ENCODE measurements at places on chromosomes 1 and 21.

DNA sequence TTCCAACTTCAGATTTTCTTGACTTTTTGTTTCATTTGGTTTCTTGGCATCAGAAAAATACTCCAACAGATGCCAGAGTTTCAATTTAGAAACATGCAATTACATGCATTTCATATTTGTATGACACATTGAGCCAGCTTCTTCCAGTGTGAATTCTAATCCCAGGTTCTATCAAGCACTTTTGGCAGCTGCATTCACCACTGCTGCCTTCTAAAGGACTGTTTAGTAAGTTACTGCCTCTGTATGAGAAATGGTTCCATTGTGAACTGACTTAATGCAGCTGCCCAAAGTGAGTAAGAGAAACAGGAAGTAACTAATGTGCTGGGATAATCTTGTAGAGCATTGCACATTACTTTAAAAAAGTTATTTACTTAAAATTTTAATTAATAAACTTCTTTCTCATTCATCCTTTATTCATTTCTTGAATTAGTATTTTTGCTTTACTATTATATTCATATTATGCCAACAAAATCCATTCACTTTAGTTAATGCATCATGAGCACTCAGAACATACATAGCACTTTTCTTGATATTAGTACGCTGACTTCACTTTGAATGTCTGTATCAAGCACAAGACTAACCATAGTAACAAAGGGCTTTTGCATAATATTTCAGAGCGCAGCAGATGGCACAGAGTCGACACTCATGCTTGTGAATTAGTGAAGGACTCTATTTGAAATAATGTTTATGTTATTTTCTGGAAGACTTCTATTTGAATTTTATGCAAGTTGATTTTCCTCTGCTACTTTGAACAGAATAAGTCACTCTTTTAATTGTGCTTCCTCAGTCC, 9.8 kb downstream of the RGS18 start:
- DNase-seq: peak; percentile 45

DNA sequence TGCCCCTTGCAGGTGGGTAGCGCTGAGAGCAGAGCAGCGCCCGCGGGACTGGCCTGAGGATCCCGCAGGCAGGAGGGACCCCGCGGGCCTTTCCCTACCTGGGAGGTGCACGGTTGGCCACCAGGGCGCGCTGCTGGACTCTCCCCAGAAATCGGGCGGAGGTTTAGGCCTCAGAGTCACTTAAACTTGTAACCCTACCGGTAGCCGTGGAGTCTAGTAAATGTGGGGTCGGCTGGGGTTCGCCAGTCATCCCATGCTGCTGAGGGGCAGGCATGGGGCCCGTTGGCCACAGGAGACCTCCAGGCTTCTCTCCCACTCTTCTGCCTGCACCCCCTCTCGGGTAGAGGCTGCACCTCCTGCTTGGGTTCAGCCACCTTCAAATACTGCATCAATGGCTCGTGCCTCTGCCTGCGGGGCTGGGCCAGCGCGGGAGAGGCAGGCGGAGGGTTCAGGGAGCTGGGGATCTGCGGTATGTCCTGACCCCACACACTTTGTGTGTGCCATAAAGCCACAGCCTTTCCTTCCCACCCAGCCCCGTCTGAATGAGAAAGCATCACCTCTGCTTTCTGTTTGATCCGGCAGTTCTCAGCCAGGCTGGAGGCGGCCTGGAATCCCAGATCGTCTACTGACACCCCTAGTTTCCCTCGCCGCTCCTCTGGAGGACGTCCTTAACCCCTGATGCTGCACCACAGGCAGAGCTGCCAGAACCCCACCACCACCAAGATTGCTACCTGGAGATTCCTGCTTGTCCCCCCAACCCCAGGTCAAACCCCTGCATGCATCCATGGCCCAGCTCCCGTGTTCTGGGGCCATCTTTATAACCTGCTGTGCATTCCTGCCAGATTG, 12.3 kb upstream of the GSTM4 start:
- peak; percentile 91 for DNase-seq

- no peak for DNase-seq
Observed at GRCh38 chr21:45281411-45282282, 6.0 kb downstream of the POFUT2 start.

- no peak for DNase-seq
Observed at GRCh38 chr1:34250342-34250741, 73.6 kb downstream of the C1orf94 start.

GRCh38 chr1:40064797-40065499, 24.4 kb downstream of the CAP1 start:
- peak; percentile 51 for DNase-seq

DNA sequence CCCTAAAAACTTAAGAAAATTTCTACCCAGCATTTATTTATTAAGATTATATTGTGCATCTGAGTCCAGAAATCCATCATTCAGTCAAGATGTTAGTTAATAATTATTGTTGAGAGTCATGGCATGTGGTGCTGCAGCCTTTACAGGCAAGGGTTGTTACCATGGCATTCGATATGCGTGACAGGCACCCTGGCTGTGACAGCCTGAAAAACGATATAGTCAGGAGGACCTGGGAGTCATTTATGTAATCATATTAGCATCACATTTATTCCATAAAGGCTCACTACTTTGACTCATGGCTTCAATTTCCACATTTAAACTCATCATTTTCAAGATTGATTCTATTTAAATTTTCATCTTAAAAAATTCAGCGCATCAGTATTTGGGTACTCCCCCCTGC, 68.0 kb downstream of the CACHD1 start:
- no peak for DNase-seq

DNA sequence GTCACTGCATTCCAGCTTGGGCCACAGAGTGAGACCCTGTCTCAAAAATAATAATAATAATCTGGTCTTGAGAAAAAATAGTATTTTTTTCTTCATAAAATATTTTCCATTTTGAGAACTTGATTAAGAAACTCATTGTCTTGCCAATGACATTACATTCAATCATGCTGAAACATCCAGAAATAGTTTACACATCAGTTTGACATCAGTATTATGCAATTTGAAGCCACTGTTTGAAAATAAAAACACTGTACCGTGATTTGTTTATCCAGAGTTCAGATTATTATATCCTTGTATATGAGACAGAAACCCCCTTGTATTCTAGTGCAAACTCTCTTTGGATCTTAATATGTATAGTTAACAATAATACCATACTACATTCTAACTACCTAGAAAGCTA, 6.9 kb downstream of the FMO2 start:
- DNase-seq: no peak

DNA sequence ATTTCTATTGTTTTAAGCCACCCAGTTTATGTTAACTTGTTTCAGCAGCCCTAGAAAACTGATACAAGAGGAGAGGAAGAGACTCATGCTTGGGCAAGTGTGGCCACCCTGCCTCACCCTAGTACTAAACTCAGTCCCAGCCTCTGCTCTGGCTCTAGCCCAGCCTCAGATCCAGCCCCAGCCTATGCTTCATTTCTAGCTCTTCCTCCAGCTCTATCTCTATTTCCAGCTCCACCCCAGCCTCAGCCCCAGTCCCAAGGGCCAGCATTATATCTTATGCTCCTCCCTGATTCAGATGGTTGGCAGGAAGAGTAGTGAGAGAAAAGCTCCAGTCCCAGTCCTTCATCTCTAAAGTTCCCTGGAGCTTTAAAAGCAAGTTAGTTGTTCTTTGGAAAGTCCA, 535.5 kb downstream of the PTPRC start:
- no peak for DNase-seq

DNA sequence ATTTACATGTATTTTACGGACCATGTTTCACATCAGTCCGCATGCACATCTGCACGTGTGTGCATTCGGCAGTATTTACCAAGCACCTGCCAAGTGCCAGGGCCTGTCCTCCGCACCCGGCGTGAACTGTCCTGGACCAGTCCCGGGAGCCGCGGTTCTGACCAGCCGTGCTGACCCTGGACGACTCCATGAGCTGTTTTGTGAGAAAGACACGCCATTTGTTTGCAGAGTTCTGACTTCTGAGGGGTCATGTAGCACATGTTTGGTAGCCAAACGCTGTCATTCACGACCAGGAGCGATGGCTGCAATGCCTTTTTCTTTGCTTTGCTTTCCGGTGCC, 3.3 kb upstream of the OLIG2 start:
- DNase-seq: no peak

DNA sequence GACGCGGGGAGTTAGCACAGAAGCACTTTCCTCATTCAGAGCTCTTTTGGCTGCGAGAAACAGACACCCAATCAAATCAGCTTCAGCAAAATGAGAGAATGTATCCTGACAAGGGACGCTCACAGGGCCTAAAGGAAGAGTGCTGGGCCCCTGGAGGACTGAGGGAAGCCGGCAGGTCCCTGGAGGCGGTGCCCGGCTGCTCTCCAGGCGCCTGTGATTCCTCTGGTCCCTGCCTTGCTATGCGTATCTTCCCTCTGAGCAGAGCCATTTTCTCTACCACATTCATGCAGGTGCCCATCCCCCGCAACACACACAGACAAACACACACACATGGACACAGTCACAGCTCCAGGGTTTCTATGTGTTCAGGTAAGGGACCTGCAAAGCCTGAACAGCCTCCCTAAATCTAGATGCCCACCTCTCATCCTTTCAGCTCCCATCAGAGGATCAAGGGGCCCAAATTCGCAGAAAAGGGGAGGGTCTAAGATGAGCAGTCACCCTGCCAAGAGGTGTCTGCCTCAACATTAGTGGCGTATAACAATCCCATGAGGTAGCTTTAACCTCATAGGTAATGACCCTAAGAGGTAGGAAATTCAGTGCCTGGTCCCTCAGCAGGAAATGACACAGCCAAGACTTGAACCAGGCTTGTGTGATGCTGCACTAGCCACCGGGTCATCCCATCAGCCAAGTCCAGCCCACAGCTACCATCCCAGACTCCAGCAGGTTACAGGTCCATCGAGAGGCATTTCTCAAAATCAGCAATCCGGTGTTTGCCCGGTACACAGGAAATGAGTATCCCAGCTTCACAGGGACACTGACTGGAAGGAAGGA, 29.0 kb downstream of the PTAFR start:
- DNase-seq: no peak

- peak; percentile 88 for DNase-seq
Observed at GRCh38 chr1:89274411-89274857, 1.8 kb upstream of the GBP5 start.

- no peak for DNase-seq
Observed at GRCh38 chr1:43074244-43074643, 97.8 kb downstream of the EBNA1BP2 start.

DNA sequence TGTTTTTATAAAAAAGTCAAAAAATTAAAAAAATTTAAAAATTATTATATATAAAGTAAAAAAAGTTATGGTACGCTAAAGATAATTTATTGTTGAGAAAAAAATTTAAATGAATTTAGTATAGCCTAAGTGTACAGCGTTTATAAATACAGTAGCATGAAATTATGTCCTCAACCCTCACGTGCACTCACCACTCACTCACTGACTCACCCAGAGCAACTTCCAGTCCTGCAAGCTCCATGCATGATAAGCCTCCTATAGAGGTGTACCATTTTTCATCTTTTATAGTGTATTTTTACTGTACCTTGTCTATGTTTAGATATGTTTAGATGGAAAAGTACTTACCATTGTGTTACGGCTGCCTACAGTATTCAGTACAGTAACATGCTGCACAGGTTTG, 5.1 kb downstream of the DISC1 start:
- DNase-seq: no peak

- DNase-seq: no peak
Observed at GRCh38 chr1:1687846-1688245, 4.7 kb downstream of the SLC35E2B start.

GRCh38 chr1:47725992-47726855, 271.0 kb downstream of the TRABD2B start:
- peak; percentile 73 for DNase-seq

DNA sequence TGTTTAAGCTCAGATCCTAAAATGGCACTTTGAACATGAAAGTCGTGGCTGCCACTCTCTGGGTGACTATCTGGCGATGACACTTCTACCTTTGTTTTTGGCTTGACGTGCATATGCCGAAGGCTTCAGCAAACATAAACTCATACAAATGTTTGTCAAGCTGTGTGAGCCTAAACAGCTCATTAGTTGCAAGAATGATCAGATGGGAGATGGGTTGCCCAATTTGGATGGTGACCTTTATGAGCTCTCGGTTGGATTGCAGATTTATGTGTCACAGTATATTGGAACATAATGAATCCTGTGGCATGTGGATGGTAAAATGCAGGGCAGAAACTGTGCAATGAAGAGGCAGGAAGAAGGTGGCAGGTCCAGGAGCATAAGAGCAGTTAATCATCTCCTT, 229.3 kb downstream of the DISC1 start:
- DNase-seq: peak; percentile 33

DNA sequence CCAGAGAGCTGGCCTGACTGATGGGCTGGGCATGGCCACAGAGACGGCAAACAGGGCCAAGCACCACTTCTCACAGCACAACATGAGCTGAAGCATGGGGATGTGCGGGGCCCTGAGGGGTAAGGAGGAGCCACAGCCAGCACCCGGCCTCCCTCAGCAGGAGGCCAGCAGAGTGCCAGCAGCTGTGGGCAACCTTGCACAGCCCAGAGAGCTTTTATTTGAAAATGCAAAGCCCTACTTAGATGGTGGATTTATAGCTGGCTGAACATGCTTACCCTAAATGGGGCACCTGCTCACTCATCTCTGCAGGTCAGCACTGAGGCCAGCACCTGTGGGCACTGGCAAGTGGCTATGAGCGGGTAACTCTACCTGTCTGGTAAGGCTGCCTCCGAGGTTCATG, 44.1 kb downstream of the SLC66A1 start:
- DNase-seq: no peak

DNA sequence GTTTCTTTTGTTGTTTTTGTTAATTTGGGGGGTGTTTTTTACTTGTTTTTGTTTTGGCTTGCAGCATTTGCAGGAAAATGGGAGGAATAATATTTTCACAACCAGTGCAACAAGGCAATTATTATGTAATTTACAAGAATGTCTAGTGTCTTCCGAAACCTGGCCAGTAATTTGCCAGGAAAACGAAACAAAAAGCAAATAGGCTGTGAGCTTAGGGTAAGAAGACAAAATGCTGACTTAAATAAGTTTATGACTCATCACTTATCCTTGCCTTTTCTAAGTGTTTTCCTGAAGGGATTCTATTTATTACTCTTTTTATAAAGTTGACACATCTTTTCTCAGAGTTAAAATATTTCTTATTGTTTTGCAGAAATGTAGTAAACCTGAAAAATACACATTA, 49.8 kb downstream of the KCNT2 start:
- DNase-seq: no peak

DNA sequence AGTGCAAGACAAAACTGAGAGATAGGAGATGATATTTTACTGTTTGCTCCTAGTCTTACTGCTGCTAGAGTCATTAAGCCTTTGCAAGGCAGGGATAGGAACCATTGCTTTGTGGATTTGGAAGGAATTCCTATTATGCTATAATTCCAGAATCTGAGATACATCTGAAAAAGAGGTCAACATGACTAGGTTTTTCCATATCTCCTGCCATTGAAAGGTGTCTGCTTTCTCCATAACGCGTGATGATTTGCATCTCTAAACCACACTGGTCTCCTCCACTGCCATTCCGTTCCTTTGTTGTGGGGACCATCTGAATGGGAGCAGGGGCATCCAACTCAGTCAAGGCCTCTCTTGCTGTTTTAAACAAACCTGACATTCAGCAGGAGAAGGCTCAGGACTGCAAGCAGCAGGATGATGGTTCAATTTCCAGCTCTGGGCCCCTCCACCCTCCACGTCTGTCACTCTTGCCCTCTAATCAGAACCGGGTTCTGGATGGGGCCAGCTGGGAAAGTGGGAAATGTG, 45.2 kb downstream of the PLPP3 start:
- no peak for DNase-seq

GRCh38 chr1:3597599-3597964, 13.7 kb downstream of the MEGF6 start:
- no peak for DNase-seq

- DNase-seq: no peak
Observed at GRCh38 chr1:22044690-22045420, 7.7 kb upstream of the CDC42 start.
